ENCODE measurements at places on chromosomes 12 and 14.
A peak's percentile ranks its signal among the peaks of the same experiment; 100 is the strongest.

DNA sequence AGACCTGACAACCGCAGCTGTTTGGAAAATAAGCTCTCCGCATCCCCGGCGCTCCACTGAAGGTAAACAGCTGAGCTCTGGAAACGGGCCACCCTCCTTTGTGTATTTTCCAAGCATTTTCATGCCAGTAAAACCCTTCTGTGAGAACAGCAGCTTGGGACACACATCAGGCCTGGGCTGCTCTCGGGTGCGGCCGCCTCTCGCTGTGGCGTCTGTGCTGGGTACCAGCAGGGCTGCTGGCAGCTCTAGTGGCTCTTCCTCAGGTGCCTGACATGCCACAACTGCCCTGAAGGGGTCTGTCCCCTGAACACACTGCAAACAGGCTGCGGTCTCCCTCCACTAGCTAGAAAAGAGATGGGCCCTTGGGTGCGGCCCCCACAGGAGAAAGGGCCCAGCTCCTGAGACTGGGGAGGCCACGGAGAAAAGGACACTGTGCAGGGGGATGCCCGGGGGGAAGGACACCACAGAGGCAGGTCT, 96.3 kb downstream of the ITPK1 start:
- no peak for DNase-seq

DNA sequence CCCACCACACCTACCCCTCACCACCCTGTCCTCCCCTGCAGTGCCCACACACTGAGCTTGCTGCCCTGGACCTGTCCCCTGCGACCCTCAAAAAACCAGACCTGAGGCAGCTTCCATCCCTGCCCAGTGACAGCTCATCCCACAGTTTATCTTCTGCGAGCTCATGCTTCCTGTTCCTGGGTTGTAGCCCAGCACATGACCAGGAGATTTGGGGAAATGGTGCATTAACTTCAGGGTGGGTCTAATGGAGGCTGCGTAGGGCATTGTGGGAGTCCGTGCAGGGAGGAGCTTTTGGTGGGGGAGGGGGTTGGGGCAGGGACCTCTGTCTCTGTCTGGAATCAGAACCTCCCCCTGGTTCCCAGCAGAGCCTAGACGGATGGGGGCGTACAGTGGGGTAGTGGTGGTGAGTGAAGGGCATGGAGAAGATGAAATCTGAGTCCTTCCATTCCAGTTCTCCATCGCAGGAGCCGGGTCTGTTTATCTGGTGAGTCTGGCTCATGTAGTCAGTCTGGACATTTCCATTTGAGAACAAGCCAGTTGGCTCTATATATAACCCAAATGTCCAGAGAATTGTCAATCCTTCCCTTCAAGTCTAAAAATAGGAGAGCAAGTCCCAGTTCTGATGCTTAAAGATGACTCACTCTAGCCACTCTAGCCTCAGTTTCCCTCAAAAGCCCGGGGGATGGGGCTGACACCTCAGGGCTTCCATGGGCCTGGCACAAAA, 270.9 kb downstream of the CACNA1C start:
- no peak for DNase-seq

GRCh38 chr12:91230841-91231240, 48.2 kb upstream of the DCN start:
- no peak for DNase-seq

DNA sequence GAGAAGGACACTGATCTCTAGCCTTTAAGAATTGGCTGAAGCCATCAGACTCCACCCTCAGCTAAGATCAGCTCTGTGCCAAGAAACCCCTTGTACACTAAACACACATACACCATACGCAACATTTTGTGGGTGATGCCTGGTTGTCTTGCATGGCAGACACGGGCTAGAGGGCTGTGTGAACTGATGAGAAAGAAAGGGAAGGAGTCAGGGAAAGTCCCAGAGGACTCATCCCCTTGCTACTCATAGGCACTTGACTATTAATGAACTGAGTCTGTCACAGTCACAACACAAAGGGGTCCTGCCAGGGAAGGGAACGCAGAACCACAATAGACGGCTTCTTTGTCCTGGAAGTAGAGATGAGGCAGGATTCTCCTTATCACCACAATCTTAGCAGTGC, 80.8 kb downstream of the EMP1 start:
- no peak for DNase-seq

DNA sequence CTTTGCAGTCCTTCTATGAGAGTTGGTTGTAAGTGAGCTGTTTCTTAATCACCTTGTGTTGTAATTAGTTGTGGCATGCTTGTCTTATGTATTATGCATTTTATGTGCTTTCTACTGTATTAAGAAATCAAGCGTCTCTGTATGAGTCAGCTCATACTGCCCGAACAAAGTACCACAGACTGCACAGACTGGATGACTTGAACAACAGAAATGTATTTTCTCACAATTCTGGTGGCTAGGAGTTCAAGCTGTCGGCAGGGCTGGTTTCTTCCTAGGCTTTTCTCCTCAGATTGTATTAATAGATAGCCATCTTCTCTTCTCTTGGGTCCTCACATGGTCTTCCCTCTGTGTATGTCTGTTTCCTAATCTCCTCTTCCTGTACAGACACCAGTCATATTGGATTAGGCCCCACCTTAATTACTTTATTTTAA, 77.7 kb downstream of the FLRT2 start:
- peak; percentile 83 for DNase-seq

DNA sequence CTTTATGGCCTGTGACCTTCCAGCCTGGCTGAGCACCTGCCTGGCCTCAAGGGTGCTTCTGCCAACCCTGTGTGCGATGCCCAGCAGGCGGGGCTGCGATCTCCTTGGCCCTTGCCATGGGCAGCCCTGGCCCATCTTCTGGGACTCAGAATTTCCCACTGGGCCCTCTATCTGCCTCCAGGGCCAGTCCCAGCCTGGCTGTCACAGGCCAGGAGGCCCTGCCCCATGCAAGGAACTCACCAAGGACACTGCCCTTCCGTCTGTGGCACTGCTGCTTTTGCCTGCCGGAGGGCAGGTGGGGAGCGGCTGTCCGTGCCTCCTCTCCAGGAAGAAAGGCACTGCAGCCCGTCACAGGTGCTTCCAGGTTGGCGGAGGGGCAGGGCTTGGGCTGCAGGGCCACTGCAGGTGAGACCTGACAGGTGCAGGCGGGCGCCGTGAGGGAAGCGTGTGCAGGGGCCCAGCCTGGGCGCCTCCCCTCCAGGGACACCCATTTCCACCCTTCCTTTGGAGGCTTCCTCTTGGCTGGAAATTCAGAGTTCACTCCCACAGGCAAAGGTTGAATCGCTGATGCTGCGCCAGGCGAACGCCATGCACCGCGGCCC, 177.8 kb downstream of the KIF26A start:
- DNase-seq: no peak

GRCh38 chr12:68831272-68831671, 23.3 kb downstream of the MDM2 start:
- no peak for DNase-seq
